ENCODE measurements at places on chromosomes 11 and 22.

- no peak for DNase-seq
Observed at GRCh38 chr22:17232406-17232805, 13.2 kb upstream of the ADA2 start.

DNA sequence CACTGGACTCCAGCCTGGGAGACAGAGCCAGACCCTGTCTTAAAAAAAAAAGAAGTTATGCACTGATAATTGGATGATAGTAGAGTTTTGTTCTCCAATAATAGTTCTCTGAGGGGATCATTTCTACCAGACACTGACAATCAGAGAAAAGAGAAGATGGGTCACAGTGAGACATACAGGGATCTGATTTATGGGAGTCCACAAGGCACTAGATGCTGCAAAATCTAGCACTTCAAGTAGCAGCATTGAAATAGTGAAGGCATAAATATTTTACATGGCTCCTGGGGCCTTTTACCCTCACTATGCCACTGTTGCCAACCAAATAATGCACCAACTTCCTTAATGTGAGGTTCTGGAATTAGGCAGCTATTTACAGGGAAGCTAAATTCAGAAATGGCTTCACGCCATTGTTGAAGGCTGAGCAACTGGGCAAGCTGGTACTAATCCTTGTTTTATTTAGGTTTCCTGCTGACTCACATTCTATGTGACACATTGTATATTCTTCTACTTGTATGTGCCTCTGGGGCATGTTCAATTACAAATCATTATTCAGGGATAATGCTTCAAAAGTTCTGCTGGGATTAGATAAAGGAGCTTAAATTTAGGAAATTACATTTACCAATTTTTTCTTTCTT is 38.2 kb upstream of the ABTB2 start:
- no peak for DNase-seq

GRCh38 chr11:69652999-69653398 is 12.0 kb downstream of the CCND1 start:
- DNase-seq: no peak

- DNase-seq: no peak
Observed at GRCh38 chr22:40637183-40638150, 948 bp upstream of the MRTFA start.

- DNase-seq: no peak
Observed at GRCh38 chr11:5666402-5666793, 18.5 kb downstream of the TRIM5 start.

- no peak for DNase-seq
Observed at GRCh38 chr11:29119707-29120618, 896.9 kb downstream of the KCNA4 start.

- no peak for DNase-seq
Observed at GRCh38 chr11:108873941-108874340, 209.1 kb downstream of the DDX10 start.

GRCh38 chr11:122219791-122220190 is 103.8 kb upstream of the BLID start:
- DNase-seq: no peak

GRCh38 chr11:2088284-2088683 is 50.9 kb downstream of the IGF2 start:
- DNase-seq: no peak

GRCh38 chr22:47627556-47628253 is 865.3 kb downstream of the TBC1D22A start:
- DNase-seq: peak; percentile 8

DNA sequence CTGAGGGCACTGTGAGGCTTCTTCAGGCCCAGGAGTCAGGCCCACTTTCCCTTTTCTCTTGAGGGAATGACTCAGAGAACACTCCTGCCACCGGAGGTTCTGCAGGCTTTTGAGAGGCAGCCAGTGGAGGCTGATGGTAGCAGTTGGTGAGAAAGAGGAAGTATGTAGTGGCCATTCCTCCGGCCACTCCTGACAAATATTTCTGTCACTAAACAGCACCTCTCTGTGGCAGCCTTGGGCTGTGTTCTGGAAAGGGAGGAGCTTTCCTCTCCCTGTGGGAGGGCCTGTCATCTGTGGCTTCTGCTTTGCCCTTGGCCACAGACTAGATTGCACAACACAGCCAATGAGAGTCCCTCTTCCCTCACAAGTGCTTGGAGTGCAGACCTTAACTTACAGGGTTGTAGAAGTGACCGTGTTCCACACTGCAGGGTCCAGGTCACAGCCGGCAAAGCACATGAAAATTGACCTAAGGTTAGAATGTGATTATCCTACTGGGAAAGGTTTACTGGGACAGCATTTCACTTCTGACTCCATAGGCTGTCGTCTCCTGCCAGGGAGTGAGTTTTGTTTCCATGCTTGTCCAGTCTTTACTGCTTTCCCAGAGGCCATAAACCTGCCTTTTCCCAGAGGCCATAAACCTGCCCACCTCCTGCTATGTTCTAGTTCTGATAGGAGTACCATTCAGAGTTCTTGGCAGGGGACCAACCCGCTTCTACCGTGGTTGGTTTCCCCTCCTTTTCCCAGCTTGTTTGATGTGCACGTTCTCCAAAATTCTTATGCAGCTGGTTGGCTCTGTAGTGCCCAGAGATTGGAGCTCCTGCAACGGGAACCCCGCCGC is 33.3 kb downstream of the MARK2 start:
- peak; percentile 66 for DNase-seq

DNA sequence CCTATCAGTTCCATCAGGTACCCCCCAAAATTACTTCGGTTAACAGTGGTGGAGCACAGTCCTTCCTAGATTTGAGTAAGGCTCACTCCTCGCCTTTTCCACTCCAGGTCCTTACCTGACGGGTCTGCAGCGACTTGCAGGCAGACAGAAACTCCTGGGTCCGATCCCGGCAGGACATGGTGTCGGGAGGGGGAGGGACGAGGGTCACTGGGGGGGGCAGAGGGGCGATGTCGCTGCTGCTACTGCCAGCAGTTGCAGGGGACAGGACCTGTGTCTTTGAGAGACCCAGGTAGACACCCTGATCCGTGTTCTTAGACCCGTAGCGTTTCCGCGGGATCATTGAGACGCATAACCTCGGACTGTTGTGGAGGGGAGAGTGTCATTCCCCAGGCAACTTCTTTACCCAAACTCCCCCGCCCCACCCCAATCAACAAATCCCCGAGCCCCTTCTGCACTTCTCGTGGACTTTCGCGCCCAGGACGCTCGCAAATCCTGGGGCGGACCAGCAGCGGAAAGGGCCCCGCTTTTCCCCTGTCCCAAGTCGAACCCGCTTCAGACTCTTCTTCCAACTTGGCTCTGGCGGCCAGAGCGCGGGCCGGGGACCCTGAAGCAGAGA is 839 bp downstream of the STX5 start:
- DNase-seq: no peak

GRCh38 chr11:111351374-111352055 is 27.6 kb downstream of the POU2AF1 start:
- DNase-seq: no peak

- DNase-seq: no peak
Observed at GRCh38 chr11:34318111-34319037, 39.4 kb downstream of the ABTB2 start.

GRCh38 chr11:108622341-108622740 is 28.8 kb upstream of the EXPH5 start:
- no peak for DNase-seq

DNA sequence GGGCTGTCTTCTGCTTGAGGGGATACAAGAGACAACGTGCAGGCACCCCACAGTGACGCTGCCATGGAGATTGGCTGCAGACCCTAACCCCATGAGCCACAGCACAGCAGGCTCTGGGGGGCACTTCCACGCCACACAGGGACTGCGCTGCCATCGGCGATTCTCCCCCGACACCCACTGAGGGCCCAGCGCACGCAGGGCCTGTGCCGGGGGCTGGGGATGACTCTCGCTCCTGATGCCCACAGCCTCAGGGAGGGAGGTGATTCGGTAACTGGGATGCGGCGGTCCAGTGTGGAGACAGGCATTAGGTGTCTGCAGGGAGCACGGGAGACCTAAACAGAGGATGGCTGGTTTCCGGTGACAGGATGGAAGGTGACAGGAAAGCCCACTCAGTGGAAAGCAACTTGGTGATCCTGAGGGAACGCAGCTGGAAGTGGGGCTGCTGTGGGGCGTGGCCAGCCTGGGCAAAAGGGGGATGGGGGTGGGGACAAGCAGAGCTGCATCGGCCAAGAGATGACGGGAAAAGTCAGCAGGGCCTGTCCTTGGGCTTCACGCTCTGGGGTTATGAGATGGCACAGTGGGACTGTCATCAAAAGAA is 37.7 kb downstream of the EFCAB6 start:
- DNase-seq: no peak

- DNase-seq: no peak
Observed at GRCh38 chr11:92946707-92947106, 22.7 kb upstream of the MTNR1B start.

DNA sequence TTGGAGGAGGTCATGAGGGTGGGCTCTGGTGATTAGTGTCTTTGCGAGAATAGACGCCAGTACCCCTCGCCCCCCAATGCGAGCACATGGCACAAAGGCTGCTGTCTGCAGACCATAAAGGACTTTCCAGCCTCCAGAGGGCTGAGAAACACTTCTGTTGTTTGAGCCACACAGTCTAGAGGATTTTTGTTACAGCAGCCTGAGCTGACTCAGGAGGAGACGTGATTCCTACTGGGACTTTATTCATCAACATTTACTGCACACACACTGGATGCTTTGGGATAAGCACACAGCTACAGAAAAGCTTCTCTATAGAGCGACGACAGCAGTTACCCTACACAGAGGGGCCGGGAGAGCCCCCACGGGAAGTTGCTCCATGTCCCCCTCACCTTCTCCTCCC is 345.0 kb downstream of the CTTN start:
- no peak for DNase-seq

- peak; percentile 38 for DNase-seq
Observed at GRCh38 chr22:31094021-31094551, 13.0 kb downstream of the SMTN start.

DNA sequence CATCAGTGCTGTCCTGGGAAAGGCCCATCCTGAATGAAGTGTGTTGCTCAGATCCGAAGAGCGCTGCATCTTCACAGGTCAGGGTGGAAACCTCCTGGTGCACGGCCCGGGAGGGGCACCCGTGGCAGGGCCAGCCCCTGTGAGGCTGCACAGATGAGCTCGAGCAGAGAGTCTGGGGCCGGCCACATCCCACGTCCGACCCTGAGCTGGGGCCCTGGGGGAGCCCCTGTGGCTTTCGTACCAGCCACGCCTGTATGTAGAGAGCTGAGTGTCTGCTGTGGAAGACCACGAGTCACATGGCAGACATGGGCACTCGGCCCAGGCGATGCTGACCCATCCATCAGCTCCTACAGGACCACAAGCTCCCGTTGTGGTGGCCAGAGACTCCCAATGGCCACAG is 24.9 kb upstream of the SEPTIN5 start:
- no peak for DNase-seq

GRCh38 chr22:40383905-40384304 is 13.5 kb downstream of the SGSM3 start:
- DNase-seq: no peak

Measured in ecto neural progenitor cell (in vitro differentiated cells).